Body of pancreas (tissue), 4 donors: ENCODE measurements at places on chromosomes 16 and 17. TPM values are rescaled to one million over a fixed set of nuclear protein-coding genes. Genes with fewer than 3 reads are reported as not detected.
A peak's percentile ranks its signal among the peaks of the same experiment; 100 is the strongest.

DNA sequence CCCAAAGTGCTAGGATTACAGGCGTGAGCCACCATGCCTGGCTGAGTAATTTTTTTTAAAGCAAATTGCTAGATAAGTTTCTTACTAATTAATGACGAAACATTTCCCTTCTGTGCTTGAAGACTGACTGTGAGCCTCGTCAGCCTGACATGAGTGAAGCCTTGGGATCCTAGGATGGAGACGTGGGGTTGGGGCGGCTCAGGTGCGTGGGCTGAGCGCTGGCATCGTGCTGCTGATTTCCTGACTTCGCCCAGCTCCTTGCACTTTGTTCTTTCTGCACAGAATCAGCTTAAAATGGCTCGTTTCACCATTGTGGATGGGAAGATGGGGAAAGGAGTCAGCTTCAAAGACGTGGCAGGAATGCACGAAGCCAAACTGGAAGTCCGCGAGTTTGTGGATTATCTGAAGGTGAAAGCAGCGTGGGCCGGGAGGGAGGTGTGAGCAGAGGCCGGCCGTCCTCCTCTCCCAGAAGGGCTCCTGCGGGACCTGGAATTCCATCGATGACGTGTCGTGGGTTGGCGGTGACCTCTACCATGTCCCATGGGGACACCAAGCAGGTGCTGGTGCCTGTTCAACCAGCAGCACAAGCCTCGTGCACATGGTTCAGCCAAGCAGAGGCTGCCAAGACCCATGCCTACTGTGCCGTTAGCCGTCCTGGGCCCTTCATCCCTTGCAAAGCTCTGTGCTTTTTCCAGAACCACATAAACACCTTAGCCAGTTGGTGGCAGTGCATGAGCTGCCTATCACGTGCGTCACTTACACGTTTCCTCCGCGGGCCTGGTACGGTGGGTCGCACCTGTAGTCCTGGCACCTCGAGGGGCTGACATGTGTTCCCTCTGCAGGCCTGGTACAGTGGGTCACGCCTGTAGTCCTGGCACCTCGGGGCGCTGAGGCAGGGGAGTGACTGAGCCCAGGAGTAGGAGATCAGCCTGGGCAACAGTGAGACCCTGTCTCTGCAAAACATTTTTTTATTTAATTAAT lies 22.5 kb downstream of the SPG7 start:
- no peak for DNase-seq

DNA sequence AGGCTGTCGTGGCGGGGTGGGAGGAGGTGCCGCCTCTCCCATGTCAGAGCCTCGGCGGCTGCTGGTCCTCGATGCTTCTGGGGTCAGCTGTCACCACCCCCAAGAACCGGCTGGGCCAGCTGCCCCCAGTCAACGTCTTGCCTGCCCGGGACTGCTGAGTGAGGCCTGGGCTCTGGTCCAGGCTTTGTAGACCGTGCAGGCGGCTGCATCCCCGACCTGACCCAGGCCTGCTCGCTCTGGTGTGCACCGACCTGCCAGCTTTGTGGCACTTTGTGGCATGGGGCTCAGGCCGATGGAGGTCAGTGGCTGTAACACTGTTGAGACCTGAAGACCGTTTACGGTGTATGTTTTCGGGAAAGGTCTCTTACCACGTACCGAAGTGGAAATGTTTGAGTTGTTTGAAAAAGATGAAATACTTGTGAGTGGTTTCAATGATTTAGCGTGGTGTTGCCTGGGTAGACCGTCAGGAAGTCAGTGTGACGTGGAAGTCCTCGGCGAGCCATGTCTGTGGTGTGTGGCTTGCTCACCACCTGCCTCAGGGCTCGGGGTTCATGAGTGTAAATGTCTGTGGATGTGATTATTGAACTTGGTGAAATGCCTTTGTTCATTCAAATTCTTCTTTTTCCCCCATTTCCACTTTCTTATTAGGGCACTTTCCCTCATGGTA lies 53.2 kb upstream of the ZNF750 start:
- peak; percentile 53 for DNase-seq

GRCh38 chr17:28433721-28434120 lies 27.7 kb upstream of the SLC46A1 start:
- no peak for DNase-seq

- DNase-seq, result peak; percentile 38
These were observed 22.1 kb downstream of the VAC14 start for GRCh38 chr16:70778901-70779309.

GRCh38 chr17:31806921-31807320 lies 52.1 kb downstream of the COPRS start:
- DNase-seq, result no peak

- no peak for DNase-seq
These were observed 840 bp upstream of the CD300LB start for GRCh38 chr17:74532115-74532514.

- DNase-seq, result no peak
These were observed 13.6 kb upstream of the NKD1 start for GRCh38 chr16:50534556-50534955.

GRCh38 chr16:83147244-83147643 lies 520.5 kb downstream of the CDH13 start:
- DNase-seq, result no peak

DNA sequence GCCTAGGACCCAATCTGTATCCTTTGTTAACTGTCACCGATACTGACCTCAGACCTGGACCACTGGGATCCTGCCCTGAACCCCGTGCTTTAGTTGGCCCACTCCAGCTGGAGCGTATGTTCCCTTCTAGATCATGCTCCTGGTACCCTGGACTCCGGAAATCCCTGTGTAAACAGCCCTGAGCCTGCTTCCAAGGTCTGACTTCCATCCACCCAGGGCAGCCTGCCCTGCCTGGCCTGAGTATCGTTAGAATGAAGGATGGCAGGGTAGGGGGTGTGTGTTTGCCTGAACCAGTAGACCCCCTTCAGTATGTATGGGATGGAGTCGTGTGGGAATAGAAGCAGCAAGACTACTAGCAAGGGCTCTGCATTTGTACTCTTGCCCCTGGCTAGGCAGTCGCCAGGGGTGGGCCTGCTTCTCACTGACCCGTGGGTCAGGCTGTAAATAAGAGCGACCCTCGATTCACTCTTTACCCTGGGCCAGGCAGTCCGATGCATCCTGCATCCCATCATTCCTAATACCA lies 691 bp upstream of the TMEM98 start:
- DNase-seq, result no peak

DNA sequence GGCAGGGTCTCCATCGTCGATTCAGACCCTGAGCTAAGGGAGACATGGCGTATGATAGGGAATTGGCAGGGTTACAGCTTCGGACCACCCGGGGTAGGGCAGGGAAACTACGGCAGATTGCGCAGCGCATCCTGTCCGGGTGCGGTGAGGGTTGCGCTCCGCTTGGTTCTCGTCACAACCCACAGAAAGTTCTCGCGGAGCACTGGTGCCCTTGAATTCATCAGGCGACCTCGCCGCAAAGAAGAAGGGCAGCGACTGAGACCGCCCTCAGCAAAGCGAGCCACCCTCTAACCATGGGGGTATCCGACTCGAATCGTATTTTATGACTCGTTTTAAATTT lies 1.2 kb downstream of the HS3ST3B1 start:
- peak; percentile 26 for DNase-seq

DNA sequence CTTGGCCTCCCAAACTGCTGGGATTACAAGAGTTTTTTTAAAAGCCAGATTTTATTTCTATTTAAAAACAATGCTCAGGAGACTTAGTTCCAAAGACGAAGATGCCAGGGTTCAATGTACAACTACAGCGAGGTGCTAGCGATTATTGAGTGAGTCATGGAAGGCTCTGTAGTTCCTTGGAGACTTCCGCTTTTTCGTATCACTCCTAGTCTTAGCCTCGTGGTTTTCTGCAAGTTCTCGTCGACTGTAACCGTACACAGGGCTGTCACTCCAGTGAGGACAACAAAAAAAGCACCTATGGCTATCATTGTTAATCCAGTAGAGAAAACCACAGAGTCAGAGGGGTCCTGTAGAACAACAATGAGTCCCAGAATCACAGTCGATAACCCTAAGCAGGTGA lies 22.7 kb upstream of the ZC3H7A start:
- DNase-seq, result no peak

GRCh38 chr16:56600398-56600999 lies 7.9 kb upstream of the MT2A start:
- peak; percentile 43 for DNase-seq

DNA sequence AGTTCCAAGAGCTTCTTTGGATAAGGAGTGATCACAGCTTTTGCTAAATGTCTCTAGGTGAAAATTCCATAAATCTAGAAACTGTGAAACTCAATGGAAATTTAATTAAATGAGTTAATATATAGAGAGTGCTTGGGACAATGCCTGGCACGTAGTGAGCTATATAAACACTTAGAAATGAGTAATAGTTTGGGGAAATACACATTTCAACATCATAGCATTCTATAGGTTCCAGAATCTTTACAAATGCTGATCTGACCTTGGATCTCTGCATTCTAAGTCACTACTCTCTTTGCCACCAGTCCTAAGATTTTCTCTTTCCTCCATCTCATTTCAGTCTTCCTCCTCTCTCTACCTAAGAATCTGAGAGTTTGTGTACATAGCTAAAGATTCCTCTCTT lies 175.6 kb downstream of the SOX9 start:
- no peak for DNase-seq

The HS3ST2 gene
- total RNA-seq, result 0.26 TPM

The ITGAE gene
- total RNA-seq, result 12.9 TPM

The RNF227 gene
- 3.0 TPM for total RNA-seq

The MT1E gene
- 99.9 TPM for total RNA-seq

The KRT15 gene
- total RNA-seq, result not detected

The VASN gene
- 14.3 TPM for total RNA-seq

The CD300A gene
- 2.0 TPM for total RNA-seq

The CACNG1 gene
- total RNA-seq, result not detected

The CD300H gene
- total RNA-seq, result not detected

The EVI2B gene
- 0.99 TPM for total RNA-seq

The CLEC3A gene
- not detected for total RNA-seq
